Astrocyte (in vitro differentiated cells and primary cell): ENCODE measurements at places on chromosomes 6 and 20. TPM values are rescaled to one million over a fixed set of nuclear protein-coding genes. Genes with fewer than 3 reads are reported as not detected.

CD164 gene
- total RNA-seq = 345 and 359 TPM in 2 replicates

TFAP2D gene
- not detected in 2 replicates for total RNA-seq

- no peak overlapping the region for H3K27ac ChIP-seq
- DNase-seq = peak; percentile 70
- H3K4me3 ChIP-seq = no peak overlapping the region
- no peaks in the 10 kb centered on the region for H3K36me3 ChIP-seq
- no peaks in the 10 kb centered on the region for H3K4me1 ChIP-seq
Observed at GRCh38 chr6:155678361-155678760, 222.7 kb upstream of the NOX3 start.

DNA sequence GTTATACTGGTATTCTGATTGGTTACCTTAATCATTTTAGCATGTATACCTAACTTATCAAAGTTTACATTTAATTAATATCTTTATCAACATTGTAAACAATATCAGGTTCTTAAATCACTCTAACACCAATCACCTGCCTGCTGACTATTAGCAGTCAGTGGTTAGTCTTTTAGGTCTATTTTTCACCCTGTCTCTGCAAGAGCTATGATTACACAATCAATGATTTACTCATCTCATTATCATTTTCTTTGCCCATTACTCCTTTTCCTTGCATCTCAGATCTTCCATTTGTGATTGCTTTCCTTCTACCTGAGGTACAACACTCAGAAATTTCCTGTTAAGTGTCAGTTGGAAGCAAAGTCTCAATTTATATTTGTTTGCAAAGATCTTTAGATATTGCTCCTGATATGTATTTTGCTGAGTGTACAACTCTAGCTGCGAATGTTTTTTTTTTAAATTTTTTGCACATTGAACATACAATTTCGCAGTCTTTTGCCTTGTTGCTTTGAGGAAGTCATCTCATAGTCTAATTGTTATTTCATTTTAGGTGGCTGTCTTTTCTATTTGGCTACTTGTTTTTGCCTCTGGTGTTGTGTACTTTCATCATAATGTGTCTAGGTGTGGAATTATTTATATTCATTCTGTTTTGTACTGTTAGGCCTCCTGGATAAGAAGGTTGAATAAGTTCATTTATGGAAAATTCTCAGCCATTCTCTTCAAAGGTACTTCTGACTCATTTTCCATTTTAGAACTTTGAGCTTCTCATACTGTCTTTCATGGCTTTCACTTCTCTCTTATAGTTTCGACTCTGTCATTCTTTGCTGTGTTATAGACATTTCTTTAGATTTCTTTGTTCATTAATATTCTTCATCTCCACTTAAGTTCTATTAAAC is 104.9 kb upstream of the CEP162 start:
- H3K4me3 ChIP-seq = no peak overlapping the region
- no peak overlapping the region for H3K27ac ChIP-seq
- no peaks in the 10 kb centered on the region for H3K36me3 ChIP-seq
- no peaks in the 10 kb centered on the region for H3K27me3 ChIP-seq
- no peaks in the 10 kb centered on the region for H3K4me1 ChIP-seq

DNA sequence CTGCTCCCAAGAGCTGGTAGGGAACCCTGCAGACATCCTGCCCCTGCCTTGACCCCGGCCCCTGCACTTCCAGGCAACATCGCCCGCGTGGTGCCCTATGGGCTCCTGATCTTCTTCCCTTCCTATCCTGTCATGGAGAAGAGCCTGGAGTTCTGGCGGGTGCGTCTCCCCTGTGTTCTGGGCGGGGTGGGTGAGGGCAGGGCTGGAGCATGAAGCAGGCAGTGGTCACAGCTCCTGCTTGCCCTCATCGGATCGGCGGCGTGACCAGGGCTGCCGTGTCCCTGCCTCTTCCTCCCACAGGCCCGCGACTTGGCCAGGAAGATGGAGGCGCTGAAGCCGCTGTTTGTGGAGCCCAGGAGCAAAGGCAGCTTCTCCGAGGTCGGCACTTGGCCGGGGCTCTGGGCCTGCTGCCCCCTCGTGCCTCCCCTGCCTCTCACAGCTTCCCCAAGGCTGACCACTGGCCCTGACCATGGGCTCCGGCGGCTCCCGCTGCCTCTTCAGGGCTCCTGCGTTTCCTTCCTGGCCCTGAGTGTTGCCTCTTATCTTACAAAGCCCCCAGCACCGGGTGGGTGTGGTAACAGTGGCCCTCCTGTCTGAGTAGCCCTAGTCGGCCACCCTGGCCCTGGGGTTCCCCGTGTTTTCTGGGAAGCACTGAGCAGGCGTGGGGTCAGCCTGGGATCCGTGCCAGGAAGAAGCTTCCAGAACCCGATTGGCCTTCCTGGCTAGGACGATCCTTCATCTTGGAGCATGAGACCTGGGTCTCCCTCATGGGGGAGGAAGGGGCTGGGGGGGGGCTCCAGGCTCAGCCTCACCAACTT is 8.0 kb upstream of the TNFRSF6B start:
- peaks cover 22% of the 10 kb centered on the region for H3K4me1 ChIP-seq
- H3K27ac ChIP-seq = no peak overlapping the region
- no peak for DNase-seq
- H3K27me3 ChIP-seq = no peaks in the 10 kb centered on the region
- no peak overlapping the region for H3K4me3 ChIP-seq

DNA sequence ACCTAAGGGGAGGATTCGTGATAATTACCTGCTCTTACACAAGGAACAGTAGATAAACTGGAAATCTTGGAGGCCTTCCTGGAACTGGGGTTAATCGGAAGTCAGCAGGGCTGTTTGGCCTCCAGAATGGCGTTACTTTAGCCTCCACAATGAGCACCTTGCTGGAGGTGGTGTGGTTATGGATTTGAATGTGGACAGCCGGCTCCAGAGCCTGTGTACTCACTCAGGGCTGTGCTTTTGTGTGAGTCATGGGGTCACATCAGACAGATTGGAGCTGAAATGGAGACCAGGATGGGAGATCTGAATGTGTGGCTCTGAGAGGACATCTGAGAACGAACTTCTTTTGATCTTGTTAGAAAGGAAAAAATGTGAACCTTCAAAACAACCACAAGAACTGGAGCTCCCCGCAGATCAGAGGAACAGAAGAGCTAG is 30.4 kb downstream of the IGF2R start:
- no peaks in the 10 kb centered on the region for H3K27me3 ChIP-seq
- no peak overlapping the region for H3K4me3 ChIP-seq
- H3K36me3 ChIP-seq = peaks cover 4% of the 10 kb centered on the region
- H3K27ac ChIP-seq = no peak overlapping the region
- no peak for DNase-seq

- peaks cover 16% of the 10 kb centered on the region for H3K4me1 ChIP-seq
- peaks cover 6% of the 10 kb centered on the region for H3K36me3 ChIP-seq
- H3K27me3 ChIP-seq = no peaks in the 10 kb centered on the region
- no peak for DNase-seq
Observed at GRCh38 chr20:25510202-25510601, 75.1 kb downstream of the NINL start.

GRCh38 chr6:21891080-21891479 is 297.5 kb downstream of the SOX4 start:
- H3K4me1 ChIP-seq = peaks cover 19% of the 10 kb centered on the region
- H3K36me3 ChIP-seq = no peaks in the 10 kb centered on the region
- no peak for DNase-seq
- no peaks in the 10 kb centered on the region for H3K27me3 ChIP-seq
- H3K4me3 ChIP-seq = no peak overlapping the region
- H3K27ac ChIP-seq = no peak overlapping the region

DNA sequence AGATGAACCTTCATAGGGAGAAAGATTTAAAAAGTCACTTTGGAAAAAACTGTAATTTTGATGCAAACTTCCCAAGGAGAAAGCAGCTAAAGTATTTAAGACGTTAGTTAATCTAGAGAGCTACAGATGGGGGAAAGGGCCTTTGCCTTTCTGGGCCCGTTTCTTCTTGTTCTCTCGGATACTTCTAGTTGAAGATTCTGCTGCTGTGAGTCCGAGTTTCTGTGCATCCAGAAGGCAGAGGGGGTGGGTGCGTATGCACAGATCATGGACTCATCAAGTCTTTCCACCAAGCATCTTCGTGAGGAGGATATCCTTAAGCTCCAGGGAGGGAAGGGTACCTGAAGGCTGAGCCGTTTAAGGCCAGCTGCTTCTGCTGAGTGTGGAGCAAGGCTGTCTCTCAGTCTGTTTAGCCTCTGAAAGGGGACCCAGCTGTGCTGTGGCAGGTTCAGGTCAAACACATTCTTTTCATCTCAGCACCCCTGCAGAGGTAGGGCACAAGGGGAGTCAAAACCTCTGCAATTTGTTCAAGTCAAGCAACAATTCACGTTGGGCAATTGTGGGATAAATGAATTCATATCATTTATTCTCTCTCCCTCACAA is 4.3 kb downstream of the LAMP5 start:
- H3K27me3 ChIP-seq = peaks cover 43% of the 10 kb centered on the region
- no peak overlapping the region for H3K27ac ChIP-seq
- no peaks in the 10 kb centered on the region for H3K36me3 ChIP-seq
- H3K4me3 ChIP-seq = no peak overlapping the region

DNA sequence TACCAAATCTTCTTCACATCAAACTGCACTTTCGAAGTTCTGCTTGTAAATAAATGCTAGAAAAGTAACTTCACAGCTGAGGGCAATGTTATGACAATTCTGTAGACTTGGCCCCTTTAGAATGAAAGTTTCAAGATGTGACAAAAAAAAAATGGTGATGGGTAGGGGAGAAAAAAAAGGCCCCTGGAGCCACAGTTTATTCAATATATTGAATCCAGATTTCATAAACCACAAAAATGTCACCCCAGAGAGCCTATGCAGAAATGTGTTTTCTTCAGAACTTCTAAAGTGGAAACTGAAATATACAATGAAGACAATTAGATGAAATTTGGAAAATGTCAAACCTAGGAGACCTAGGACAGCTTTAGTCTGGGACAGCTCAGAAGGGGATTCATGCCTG is 143.1 kb downstream of the EDN3 start:
- no peak overlapping the region for H3K27ac ChIP-seq
- DNase-seq = no peak
- no peaks in the 10 kb centered on the region for H3K27me3 ChIP-seq
- H3K4me1 ChIP-seq = no peaks in the 10 kb centered on the region
- H3K4me3 ChIP-seq = no peak overlapping the region
- no peaks in the 10 kb centered on the region for H3K36me3 ChIP-seq

DXO gene
- total RNA-seq = 12.6 and 15.6 TPM in 2 replicates

DNA sequence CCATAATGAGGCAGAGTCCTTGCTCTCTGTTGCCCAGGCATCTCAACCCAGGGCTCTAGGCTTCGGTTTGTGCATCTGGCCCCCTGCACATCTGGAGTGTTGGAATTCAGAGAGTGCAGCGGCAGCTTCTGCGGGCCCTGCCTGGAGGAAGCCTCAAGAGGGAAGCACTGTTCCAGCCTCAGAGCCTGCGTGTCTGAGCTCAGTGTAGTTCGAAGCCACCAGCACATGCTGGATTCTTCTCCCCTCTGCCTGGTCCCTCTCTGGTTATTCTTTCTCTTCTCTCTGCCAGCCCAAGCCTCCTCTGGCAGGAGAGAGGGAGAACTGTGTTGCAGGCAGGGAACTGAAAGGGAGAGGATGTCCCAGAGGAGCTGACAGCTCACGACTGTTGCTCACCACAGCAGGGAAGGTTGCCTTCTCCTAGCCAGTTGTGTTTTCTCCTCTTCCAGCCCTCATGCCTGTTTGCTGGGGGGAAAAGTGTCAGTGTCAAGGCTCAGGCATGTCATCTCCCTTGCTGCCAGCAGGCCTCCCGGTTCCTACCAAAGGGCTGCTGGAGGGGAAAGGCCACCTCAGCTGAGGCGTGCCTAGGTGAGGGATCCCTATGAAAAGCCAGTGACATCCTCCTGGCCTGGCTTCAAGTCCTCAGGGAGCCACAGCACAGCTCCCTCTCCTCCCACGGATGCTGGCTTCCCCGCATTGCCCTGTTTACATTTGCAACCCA is 126.0 kb upstream of the LRFN2 start:
- no peak for DNase-seq
- H3K4me3 ChIP-seq = no peak overlapping the region
- no peaks in the 10 kb centered on the region for H3K36me3 ChIP-seq
- H3K27ac ChIP-seq = no peak overlapping the region

DNA sequence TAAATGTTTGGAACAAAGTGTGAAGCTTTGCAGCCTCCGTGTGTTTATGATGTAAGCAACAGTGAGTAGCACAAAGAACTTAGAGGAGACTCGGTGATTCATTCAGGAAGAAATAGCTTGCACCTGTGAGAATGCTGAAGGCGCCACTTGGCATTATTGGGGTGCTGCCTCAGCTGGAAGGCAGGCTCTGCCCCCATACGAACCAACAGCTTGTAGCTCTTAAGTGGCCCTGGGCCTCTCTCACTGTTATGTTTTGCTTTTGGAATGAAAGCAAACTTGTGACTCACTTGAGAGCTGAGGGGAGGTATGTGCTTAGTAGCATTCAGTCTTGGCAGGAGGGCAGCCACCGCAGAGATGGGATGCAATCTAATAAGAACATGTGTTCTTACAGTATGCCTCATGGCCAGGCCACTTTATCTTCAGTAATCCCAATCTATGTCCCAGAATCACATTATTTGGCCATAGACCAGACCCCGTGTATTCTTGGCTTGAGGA is 310.7 kb downstream of the EYA4 start:
- peaks cover 22% of the 10 kb centered on the region for H3K4me1 ChIP-seq
- H3K27ac ChIP-seq = peak overlapping the region; percentile 63
- no peaks in the 10 kb centered on the region for H3K36me3 ChIP-seq

- H3K27ac ChIP-seq = no peak overlapping the region
- peaks cover 10% of the 10 kb centered on the region for H3K4me1 ChIP-seq
- H3K36me3 ChIP-seq = no peaks in the 10 kb centered on the region
- H3K4me3 ChIP-seq = no peak overlapping the region
Observed at GRCh38 chr6:81901551-81901966, 149.1 kb upstream of the TENT5A start.

- H3K4me3 ChIP-seq = no peak overlapping the region
- H3K36me3 ChIP-seq = no peaks in the 10 kb centered on the region
- peaks cover 18% of the 10 kb centered on the region for H3K4me1 ChIP-seq
- H3K27ac ChIP-seq = no peak overlapping the region
- no peaks in the 10 kb centered on the region for H3K27me3 ChIP-seq
Observed at GRCh38 chr20:25543068-25543467, 42.3 kb downstream of the NINL start.

- no peaks in the 10 kb centered on the region for H3K27me3 ChIP-seq
- H3K4me1 ChIP-seq = peaks cover 16% of the 10 kb centered on the region
- no peak for DNase-seq
- H3K36me3 ChIP-seq = no peaks in the 10 kb centered on the region
- H3K4me3 ChIP-seq = no peak overlapping the region
Observed at GRCh38 chr6:134675110-134676054, 274.5 kb downstream of the ALDH8A1 start.

TRIM40 gene
- not detected in 2 replicates for total RNA-seq
